ENCODE measurements at places on chromosomes 5 and 9.

- DNase-seq: no peak
Observed at GRCh38 chr5:130541617-130542221, 623.3 kb downstream of the HINT1 start.

DNA sequence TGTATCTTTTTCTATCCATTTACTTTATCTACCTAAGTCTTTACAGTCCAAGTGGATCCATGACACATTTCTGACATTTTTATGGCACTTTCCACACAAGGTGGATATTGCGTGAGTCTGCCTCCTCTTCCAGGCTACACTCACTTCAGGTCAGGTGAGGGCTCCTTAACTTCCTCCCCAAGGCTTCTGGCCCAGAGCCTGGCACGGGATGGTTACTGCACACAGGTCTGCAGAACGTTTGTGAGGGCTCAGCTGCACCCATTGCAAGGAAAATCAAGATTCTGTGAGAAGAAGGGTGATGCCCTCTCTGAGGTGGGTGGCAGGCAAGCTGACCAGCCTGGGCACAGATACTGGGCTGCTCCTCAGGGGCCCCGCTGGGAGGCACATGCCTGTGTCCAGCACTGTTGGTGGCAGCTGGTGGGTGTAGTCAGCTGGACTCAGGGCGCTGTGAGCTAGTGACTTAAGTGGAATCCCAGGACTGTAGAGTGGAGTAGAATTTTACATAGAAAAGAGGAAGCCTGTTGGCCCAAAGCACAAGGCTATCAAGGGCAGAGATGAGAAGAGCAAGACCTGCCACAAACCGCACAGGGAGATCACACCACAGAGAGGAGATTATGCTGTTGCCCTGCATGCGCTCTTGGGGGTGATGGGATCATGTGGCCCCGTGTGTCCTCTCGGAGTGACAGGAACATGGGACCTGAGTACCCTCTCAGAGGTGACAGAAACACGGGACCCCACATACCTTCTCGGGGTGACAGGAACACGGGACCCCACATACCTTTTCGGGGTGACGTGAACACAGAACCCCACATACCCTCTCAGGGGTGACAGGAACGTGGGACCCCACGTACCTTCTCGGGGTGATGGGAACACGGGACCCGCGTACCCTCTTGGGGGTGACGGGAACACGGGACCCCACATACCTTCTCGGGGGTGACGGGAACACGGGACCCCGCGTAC lies 21.3 kb downstream of the AHRR start:
- DNase-seq: no peak

DNA sequence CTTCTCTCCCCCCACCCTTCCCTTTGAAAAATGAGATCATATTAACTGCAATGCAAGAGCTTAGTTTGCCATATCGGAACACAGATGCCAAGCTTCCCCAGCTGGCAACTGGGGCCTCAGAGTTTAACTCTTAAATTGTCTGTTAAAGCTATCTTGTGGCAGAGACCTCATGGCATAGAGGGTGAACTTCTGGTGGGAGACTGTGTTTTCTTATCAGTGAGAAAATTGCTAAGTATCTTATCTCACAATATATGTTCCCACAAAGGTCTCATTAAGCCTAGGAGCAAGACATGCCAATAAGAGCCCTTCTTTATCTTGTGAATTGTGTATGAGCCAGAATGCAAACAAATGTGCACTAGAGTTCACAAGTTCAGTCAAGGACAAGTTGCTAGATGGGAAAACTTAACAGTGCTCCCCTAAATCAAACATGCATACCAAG lies 12.3 kb downstream of the NFIB start:
- no peak for DNase-seq

- DNase-seq: no peak
Observed at GRCh38 chr9:98365227-98365669, 109.8 kb upstream of the TBC1D2 start.

DNA sequence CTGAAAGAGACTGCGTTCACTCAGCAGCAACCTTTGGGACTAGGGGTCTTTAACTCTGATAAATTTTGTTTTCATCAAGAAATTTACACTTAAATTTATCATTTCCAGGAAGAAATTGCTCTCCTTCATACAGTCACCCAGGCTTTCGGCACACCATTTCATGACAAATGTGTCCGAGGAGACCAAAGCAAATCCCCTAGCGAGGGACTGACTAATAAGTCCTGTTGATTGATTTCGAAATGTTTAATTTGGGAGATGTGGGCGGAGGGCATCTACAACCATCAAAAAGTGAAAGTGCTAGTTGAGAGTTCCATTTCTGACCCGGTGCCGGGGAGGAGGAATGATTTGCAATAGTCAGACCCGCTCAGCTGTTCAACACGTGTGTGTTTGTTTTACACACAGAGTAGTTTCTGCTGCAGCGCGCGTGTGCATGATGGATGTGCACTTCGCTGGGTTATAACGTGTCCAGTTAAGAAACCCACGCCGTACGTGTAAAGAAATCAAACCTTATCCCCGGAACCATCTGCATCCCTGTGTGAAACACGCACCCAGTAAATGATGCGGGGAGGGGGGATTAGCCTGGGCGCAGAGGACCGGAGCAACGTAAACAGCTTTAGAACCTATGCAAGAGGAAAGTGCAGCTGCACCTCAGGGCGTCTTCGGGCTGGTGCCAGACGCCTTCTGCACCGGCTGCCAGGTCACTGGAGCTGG lies 845 bp upstream of the NR4A3 start:
- DNase-seq: peak; percentile 78

GRCh38 chr5:14256756-14257393 lies 113.7 kb downstream of the TRIO start:
- DNase-seq: no peak

DNA sequence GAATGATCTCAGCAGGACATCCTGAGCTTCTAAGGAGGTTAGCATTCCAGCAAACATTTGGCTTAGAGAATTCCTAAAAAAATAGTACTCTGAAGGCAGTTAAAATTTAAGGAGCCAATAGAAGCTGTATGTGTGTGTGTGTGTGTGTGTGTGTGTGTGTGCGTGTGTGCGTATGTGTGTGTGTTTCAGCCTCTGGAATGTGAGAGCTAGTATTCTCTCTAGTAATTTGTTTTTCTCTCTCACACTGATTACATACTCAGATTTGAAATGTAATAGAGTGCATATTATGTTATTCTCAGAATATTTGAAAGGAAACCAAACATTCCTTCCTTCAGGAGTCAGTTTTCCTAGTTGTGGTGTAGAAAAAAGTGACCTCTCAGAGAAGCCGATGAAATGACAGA lies 279.6 kb downstream of the TMEM38B start:
- DNase-seq: no peak

GRCh38 chr5:128082551-128083032 lies 974 bp upstream of the SLC12A2 start:
- no peak for DNase-seq

GRCh38 chr9:81621118-81621517 lies 68.2 kb downstream of the TLE1 start:
- no peak for DNase-seq

DNA sequence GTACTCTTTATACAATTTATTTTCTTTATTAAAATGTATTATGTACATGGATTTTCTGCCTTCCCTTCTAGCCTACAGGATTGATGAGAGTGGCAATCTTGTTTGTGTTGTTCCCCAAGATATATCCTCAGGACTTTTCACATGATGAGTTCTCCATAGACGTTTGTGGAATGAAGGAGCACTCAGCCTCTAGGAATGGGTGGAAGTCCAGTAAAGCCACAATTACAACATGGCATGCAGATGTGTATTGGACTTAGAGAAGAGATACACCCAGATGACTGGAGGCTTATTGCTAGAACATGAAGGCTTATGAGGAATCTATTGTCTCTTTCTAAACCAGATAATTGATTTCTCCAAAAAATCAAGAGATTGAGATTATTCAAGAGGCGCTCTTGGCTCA lies 8.2 kb upstream of the DOCK2 start:
- DNase-seq: no peak

- DNase-seq: no peak
Observed at GRCh38 chr5:67203701-67204074, 7.1 kb upstream of the CD180 start.

- peak; percentile 93 for DNase-seq
Observed at GRCh38 chr9:129177791-129178567, at the start of gene IER5L. Gene IER5L, minus strand, starts transcription at chr9:129178261. Its CDS starts 209 bp downstream, at chr9:129178052.

DNA sequence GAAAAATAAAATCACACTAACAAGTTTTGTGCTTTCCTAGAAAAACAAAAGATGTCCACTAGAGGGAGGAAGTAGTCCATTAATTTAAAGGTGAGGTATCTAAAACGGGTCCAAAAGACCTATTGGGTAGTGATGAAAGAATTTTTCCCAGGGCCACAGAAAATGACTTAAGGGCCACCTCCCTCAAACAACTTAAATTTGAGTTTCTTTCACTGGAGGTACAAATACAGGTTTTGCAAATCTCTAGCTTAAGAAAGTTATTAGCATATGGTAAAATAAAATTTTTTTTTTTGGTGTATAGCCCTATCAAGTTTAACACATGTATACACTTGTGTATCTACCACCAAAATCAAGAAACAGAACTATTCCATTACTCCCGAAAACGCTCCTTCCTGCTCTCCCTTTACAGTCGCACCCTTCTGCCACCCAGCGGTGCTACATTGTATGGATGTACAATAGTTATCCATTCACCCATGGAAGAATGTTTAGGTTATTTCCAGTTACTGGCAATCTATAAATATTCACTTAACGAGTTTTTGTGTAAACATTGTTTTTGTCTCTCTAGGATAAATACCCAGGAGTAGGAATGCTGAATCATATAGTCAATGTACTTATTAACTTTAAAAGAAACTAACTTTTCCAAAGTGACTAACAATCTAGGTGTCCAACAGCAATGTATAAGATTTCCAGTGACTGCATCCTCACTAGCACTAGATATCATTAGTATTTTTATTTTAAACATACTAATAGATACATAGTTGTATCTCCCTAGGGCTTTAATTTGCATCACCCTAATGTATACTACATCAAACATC lies 21.9 kb downstream of the DEPDC1B start:
- no peak for DNase-seq

GRCh38 chr9:99753436-99753835 lies 68.2 kb upstream of the NR4A3 start:
- no peak for DNase-seq

DNA sequence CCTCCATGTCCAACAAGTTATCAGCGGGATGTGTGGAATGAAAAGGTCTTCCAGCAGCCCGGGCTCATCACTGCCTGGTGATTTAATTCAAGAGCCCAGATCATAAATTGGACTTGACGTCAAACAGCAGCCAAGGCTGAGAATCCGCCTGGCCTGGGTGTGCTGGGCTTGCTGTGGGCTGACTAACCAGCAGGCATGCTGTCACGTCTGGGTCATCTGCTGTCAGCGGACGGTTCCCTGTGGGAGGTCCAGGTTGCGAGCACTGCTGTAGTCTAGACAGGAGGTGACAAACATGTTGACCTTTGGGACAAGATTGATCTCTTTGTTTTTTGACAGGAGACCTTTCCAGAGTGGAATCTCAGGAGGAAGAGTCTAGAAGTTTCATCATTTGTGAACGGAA lies 289.7 kb downstream of the OSTF1 start:
- DNase-seq: no peak

DNA sequence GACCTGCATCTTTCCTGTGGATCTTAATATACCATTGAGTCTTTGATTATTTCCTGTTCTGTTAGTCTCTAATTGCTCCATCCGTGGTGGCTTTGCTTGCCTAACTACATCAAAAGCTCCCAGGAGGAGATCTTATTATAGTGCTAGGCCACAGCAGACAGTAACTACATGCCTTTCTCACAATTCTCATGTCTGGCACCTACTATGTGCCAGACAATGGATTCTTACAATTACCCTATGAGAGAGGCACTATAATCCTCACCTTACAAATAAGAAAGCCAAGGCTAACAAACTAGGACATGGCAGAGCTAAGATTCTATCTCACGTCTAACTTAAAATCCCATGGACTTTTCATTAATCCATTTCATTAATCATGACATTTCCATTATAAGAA lies 70.3 kb upstream of the TARS1 start:
- no peak for DNase-seq

- DNase-seq: no peak
Observed at GRCh38 chr5:7955476-7955875, 86.5 kb downstream of the MTRR start.

DNA sequence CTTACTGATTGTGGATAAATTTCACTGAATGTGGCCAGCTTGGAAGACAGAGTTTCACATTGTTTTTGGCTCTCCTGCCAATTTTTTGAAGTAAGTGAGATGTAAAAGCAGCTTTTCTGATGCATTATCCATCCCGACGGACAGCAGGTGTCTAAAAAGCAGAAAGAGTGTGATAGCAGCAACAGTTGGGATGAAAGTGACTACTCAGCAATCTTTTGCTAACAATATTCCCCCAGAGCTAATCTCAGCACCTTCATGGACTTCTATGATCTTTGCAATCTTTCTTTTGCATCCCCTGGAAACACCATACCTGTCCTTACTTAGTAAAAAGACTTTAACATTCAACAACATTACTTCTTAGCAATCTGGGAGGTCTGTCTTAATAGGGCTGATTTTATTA lies 5.4 kb downstream of the CD72 start:
- no peak for DNase-seq

GRCh38 chr5:150368526-150368925 lies 11.0 kb downstream of the TCOF1 start:
- DNase-seq: no peak

GRCh38 chr5:36724467-36725332 lies 118.3 kb downstream of the SLC1A3 start:
- DNase-seq: no peak

GRCh38 chr5:58491216-58491892 lies at the start of gene GAPT:
Gene GAPT, plus strand, starts transcription at chr5:58491435. Its CDS starts 3,102 bp downstream, at chr5:58494537.
- no peak for DNase-seq

DNA sequence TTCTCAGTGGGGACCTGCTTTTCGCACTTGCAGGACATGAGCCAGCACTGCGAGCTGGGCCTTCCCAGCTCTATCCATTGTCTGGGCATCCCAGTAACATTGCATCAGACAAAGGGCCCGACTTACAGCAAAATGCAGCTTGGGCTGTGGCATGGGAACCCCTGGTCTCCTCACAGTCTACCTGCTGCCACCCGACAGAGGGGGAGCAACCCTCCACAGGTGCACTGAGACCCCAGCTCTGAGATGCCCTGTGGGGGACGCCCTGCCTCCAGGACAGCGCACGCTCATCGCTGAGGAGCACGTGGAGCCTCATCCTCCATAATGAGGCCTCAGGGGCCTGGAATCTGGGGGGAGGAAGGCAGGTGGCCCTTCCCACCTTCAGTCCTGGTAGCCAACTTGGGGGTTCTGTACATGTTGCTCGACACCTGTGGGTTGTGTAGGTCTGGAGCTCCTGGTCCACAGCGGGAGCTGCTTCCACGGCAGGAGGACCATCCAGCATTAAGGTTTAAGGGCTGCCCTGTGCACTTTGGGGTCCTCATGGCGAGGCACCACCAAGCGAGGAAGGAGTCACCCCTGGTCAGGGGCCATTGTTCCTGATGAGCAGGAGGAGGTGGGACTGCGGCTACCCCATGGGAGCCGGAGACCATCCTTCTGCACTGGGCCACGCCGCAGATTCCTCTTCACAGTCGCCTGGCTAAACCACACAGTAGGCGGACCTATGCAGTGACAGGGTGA lies 376.5 kb upstream of the IRX1 start:
- DNase-seq: no peak

DNA sequence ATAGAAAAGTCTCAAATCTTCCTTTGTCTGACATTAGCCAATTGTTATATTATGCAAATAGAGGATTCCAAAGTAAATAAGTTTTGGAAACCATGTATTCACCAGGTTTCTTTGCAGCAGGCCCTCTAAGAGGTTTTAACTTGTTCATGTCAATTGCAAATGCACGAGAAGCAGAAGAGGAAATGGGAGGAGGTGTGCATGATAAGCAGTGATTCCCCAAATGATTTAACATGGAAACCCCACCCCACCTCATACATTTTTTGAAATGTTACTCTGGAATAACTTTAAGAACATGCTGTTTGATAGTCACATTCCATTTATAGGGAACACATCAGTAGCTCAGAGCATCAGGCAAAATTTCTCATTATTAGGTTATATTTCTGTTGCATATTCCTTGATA lies 190.7 kb downstream of the DOCK8 start:
- no peak for DNase-seq

All from anterior cingulate cortex (tissue), 58 donors.